ENCODE measurements at places on chromosomes 2 and 18.
A peak's percentile ranks its signal among the peaks of the same experiment; 100 is the strongest.

- H3K27ac ChIP-seq, result no peak overlapping the region
- H3K27me3 ChIP-seq, result no peaks in the 10 kb centered on the region
- no peak for DNase-seq
These were observed 125.9 kb downstream of the MAP4K4 start for GRCh38 chr2:101823347-101823791.

DNA sequence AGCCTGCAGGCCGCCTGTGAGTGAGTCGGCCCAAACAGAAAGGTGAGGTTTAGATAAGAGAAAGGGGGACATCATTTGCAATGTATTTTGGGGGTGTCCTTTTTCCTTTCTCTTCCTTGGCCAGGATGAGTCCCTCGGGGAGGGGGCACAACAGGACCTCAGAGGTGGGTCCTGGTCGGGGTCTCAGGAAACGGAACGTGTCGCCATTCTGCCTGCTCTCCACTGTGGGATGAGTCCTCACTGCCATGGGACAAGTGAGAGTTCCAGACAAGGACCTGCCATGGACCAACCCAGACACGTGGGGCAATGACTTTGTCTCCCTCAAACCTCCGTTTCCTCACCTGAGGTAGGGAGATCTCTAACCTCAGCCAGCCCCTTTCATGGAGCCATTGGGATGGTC, 67.9 kb upstream of the TAF1B start:
- no peak overlapping the region for H3K27ac ChIP-seq
- H3K36me3 ChIP-seq, result no peaks in the 10 kb centered on the region
- peaks cover 23% of the 10 kb centered on the region for H3K4me1 ChIP-seq
- no peaks in the 10 kb centered on the region for H3K27me3 ChIP-seq
- no peak overlapping the region for H3K4me3 ChIP-seq

DNA sequence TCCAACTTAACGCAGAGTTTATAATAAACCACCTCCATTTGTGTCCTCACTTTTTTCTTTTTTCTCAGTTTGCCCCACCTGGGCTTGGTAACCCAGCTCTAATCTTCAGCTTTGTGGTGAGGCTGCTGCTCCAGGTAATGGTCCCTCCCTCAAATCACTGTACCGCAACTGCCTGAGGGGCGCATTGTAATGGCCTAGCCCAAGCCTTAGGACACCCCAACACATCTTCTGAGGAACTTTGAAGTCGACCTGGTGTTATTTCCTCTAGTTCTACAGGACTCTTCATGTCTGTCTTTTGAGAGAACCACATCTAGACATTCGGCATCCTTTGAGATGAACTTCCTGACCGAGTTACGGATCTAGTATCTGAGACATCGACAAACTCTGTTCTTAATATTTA, 99.7 kb downstream of the PLEKHM3 start:
- no peaks in the 10 kb centered on the region for H3K36me3 ChIP-seq
- no peaks in the 10 kb centered on the region for H3K27me3 ChIP-seq
- no peak overlapping the region for H3K4me3 ChIP-seq
- peak overlapping the region; percentile 8 for H3K27ac ChIP-seq
- no peak for DNase-seq

DNA sequence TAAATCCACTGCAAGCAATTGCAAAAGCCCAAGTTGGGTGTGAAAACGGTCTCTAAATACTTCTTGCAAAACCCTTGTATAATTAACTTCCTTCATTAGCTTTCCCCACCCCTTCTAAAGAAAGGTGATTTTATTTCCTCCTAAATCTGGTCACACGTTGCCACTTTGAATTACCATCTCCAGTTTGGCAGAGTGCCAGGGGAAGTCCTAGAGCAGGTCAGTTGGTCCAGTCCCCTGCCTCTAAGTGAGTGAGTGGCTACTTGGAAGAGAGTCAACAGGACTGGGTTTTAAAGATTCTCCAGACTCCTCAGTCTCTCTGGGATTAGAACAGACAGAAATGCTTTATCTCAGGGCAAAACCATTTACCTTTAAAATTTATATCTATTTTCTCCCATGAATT, 18.7 kb upstream of the LYPD6B start:
- no peak overlapping the region for H3K27ac ChIP-seq
- no peak overlapping the region for H3K4me3 ChIP-seq
- peaks cover 18% of the 10 kb centered on the region for H3K4me1 ChIP-seq

DNA sequence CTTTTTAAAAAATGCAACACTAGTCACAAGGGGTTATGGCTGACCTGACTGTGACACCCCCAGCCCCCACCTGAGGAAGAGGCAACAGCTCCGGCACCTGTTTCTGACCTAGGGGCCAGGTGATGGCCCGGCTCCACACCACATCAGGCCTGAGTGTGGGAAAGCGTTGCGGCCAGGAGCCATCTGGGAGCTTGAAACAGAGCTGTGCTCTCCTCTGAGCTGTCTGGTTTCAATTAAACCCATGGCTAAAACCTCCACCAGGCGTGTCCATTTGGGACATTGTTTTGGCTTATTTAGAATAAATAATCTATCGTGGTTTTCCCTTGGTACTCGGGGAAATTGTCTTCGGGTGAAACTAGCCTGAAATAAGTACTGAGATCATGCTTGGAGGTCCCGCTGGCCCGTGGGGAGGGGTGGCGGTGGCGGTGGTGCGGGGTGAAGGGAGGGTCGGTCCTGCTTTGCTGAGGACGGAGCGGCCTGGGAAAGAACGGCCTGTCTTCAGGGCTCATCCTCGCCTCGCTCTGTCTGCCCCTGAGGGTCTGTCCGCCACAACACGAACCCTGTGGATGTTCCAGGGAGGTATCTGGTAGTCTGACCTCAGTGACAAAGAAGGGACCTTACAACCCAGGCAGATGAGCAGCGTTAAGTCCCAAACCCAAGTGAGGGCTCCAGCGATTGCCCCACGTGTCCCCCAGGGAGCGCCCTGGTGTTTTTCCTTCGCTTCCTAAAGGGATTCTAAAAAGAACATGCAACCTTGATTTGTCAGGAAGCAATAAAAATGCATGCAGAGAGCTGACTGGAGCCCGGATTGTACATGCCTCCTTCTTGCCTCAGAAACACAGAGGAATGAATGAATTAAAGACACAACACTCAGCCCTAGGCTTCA, 58.7 kb downstream of the IL1RL2 start:
- no peak for DNase-seq
- H3K36me3 ChIP-seq, result no peaks in the 10 kb centered on the region
- H3K4me3 ChIP-seq, result no peak overlapping the region
- H3K27me3 ChIP-seq, result no peaks in the 10 kb centered on the region

DNA sequence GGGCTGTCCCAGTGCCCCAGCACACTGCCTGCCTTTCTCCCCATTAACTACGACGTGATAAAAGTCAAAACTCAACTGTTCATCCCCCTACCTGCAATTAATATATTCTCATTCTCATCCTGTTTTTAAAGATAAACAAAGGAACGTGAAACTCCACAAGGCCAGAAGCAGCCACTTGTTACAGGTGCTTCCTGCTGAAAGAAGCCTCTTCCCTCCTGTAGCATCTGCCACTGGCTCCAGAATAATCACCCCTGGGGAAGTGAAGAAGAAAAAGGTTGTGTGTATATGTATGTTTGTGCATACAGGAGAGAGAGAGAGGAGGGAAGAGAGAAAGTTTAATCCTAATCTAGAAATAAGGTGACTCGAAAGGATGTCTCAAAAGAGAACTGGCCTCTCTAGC, 27.1 kb downstream of the KIAA2012 start:
- H3K27me3 ChIP-seq, result no peaks in the 10 kb centered on the region
- H3K36me3 ChIP-seq, result no peaks in the 10 kb centered on the region
- no peak overlapping the region for H3K27ac ChIP-seq
- H3K4me1 ChIP-seq, result no peaks in the 10 kb centered on the region

DNA sequence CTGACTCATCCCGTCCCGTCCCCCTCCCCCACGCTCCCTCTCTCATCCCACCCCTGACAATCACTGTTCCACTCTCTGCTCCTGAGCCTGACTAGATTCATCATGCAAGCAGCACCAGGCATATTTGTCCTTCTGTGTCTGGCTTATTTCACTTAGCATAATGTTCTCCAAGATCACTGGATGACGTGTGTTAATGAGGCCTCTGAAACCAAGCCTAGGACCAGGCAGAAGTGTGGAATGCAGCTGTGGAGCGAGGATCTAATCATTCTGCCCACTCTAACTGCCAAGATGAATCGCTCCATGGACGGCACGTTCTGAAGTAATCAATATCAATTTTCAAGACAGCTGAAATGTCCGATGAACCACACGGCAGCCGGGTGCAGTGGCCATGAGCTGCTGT, 122.4 kb upstream of the ZNF236 start:
- no peak overlapping the region for H3K27ac ChIP-seq
- no peaks in the 10 kb centered on the region for H3K36me3 ChIP-seq
- H3K4me3 ChIP-seq, result no peak overlapping the region
- H3K4me1 ChIP-seq, result no peaks in the 10 kb centered on the region

DNA sequence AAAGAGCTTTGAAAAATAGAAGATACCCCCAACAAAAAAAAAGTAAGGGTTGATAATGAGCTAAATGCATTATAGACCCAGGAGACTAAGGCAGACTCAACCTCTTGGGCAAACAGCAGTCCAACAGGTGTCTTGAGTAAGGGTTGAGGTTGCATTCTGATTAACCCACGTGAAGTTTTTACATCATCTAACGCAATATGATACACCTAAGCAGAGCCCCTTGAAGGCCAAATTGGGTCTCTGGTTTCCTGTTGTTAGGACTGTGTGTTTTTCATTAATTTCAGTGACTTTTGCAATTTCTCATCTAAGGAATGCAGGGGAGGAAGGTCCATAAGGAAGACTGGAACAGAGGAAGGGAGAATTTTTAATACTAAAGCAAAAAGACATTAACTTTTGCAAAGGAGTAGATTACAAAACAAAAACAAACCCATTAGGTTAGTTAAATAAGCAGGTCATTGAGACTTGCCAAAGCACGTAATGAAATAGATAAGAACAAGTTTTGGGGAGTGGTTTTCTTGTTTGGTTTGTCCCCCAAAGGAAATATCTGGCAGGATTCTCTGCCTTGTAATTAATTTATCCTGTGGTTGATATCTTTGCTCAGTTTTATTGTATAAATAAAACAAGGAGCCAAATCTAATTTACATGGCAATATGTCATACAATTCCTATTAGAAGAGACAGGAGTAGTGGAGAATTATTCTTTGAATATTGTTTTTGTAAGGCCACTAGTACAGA, 244.3 kb downstream of the ETAA1 start:
- H3K4me3 ChIP-seq, result no peak overlapping the region
- no peaks in the 10 kb centered on the region for H3K27me3 ChIP-seq
- DNase-seq, result no peak
- H3K4me1 ChIP-seq, result no peaks in the 10 kb centered on the region
- no peaks in the 10 kb centered on the region for H3K36me3 ChIP-seq
- H3K27ac ChIP-seq, result no peak overlapping the region

DNA sequence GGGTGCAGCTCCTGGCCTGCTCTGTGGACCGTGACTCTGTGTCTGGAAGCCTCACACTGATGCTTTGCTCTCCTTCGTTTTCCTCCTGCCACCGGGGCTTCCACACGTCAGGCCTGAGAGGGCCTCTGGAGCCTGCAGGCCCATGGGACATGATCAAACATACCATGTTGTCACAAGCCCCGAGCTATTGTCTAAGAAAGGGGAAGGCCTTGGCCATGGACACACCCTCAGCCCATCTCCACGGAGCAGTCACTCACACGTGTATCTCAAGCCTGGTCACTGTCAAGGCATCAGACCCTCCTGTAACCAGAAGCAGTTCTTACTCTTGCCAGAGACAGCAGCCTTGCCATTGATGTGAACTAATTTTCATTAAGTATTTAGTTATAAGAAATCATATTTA, 814.1 kb upstream of the SALL3 start:
- H3K27ac ChIP-seq, result no peak overlapping the region
- H3K4me1 ChIP-seq, result no peaks in the 10 kb centered on the region
- H3K4me3 ChIP-seq, result no peak overlapping the region
- no peak for DNase-seq

DNA sequence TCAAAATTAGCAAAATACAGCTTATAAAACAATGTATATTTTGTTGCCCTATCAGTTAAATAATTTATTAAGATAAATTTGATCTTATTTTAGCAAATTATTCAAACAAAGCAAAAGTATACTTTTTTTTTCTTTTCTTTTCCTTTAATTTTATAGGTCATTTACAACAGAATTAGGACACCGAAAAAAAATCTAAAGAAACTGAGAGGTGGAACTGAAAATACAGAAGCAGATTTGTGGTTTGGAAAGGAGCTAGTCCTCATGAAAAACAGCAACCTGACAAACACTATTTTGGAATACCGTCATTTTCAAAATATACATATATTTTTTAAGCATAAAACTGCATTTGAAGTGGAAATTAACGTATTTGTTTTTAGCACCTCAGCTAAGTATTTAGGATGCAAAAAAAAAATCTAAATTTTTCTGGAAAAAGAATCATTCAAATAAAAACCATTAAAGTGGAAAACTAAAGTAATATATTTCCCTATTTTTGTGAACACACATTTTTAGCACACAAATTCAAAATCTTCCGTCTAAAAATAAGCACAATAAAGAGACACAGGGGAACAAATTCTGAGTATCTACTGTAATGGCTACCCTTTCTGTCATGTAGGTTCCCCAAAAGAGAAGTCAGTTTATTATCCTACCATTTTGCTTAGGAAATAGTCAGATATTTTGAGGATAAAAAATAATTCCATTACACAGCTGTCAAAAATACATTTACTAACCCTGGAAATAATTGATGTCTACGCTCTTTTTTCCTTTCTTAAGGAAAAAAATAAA, 2.7 kb downstream of the CCDC88A start:
- H3K36me3 ChIP-seq, result peaks cover 4% of the 10 kb centered on the region
- H3K4me3 ChIP-seq, result peak overlapping the region; percentile 82
- H3K27ac ChIP-seq, result no peak overlapping the region
- H3K27me3 ChIP-seq, result no peaks in the 10 kb centered on the region
- DNase-seq, result no peak

- H3K4me3 ChIP-seq, result no peak overlapping the region
- no peaks in the 10 kb centered on the region for H3K4me1 ChIP-seq
- H3K27me3 ChIP-seq, result no peaks in the 10 kb centered on the region
- no peaks in the 10 kb centered on the region for H3K36me3 ChIP-seq
These were observed 236.7 kb downstream of the TCF4 start for GRCh38 chr18:55351241-55351691.

DNA sequence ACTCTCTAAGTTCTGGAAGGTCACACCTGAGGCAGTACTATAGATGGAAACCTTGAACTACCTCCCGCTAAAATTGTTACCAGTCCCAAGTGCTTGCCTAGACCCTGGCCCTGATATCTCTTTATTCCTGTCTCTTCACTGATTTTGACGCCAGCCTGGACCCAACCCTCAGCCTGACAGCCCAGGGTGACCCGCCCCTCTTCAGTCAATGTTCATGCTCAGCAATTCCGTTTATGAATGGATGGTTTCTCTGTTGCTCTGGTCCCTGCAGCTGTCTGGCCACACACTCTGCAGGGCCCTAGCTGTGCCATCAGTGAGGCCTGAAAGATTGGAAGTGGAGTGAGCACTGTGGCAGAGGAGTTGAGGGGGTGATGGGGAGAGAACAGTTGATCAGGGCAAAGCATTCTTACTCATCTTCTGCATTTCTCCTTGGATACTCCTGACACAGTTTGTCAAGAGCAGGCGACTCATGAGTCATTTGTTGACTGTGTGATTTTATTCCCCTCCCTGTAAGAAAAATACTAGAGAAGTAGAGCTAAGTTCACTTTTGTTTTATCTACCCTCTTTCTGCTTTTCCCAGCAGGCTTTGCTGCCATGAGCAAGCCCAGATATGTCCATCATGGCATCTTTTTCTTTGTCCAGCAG, 46.0 kb downstream of the NPAS2 start:
- no peaks in the 10 kb centered on the region for H3K36me3 ChIP-seq
- no peak overlapping the region for H3K4me3 ChIP-seq
- H3K27ac ChIP-seq, result no peak overlapping the region
- no peak for DNase-seq

Data from lower lobe of right lung (tissue), 2 donors.